ENCODE measurements at places on chromosomes 3 and 15.

DNA sequence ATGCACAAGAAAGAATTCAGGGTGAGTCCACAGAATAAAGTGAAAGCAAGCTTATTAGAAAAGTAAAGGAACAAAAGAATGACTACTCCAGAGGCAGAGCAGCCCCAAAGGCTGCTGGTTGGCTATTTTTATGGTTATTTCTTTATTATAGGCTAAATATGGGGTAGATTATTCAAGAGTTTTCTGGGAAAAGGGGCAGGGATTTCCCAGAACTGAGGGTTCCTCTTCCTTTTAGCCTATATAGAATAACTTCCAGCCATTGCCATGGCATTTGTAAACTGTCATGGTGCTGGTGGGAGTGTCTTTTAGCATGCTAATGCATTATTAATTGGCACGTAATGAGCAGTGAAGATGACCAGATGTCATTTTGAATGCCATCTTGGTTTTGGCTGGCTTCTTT is 13.6 kb downstream of the GLDN start:
- DNase-seq: no peak

GRCh38 chr3:51709675-51710074 is 2.8 kb downstream of the GRM2 start:
- no peak for DNase-seq

GRCh38 chr3:87426918-87427317 is 150.5 kb upstream of the POU1F1 start:
- no peak for DNase-seq

GRCh38 chr3:187242435-187242834 is 45.1 kb downstream of the RTP1 start:
- DNase-seq: no peak

DNA sequence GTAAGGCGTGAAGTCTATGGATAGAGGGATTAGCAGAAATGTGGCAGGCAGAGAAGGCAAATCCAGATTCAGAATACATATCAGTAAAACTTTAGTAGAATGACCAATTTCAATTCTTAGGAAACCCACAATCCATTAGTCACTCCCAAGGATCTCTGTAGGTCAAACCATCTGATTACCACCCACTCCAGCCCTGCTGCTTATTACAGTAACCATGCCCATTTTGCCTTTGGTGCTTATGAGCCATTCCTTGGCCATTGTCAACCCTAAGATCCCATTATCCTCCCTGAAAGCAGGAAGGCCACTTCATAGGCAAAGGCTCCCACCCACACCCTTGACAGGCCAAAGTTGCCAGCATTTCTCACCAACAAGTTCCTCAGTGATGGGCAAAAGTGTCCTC is 5.1 kb upstream of the KLHL40 start:
- DNase-seq: no peak

GRCh38 chr3:107661447-107662123 is 138.8 kb downstream of the BBX start:
- DNase-seq: no peak

GRCh38 chr3:148974726-148975125 is 16.6 kb upstream of the GYG1 start:
- DNase-seq: no peak

DNA sequence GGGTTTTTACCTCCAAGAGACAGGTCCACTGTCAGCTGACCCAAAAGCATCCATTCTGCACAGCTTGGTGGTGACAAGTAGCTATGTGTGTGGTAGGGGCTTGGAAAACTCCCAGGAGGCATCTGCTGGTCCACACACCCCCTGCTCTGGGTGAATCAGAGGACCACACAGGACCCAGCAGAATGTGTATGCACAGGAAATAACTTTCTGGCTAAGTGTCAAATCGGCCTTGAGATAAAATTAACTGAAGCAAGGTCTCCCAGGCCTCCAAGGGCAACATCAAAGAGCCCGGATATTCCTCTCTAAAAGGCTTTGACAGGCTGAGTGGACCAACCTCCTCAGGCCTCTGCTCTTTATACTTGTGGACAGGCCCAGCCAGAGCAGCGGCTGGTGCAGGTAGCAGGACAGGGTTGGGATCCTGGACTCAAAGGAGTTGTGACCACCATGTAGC is 66.5 kb downstream of the CTNNB1 start:
- DNase-seq: no peak

DNA sequence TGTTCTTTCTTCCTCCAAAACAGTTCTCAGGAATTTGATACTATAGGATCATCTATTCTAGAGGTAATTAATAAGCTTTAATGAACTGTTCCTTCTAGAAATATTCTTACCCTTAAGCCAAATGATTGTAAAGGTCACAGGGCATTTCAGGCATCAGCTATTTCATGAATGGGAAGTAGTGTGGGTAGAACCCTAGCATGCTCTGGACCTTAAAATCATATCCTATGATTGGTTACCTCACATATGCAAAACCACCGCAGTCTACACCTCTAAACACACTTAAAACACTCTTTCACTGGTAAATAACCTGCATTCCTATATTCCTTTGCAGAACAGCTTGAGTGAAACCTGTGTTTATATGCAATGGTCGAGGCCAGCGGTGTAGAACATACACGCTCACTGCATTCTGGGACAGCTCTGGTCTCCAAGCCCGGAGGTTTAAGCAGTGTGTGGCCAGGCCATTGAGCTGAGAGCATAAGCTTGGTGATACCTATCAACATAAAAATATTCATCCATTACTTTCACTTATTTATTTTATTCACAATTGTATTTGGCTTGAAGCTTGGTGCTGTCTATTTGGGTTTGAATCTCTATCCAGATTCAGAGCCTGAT is 87.7 kb upstream of the RASGRP1 start:
- DNase-seq: no peak
